ENCODE measurements at places on chromosomes 4 and X. TPM values are rescaled to one million over a fixed set of nuclear protein-coding genes. Genes with fewer than 3 reads are reported as not detected.

- no peak for DNase-seq
Measured at GRCh38 chrX:106987488-106987887, 12.5 kb downstream of the MORC4 start.

DNA sequence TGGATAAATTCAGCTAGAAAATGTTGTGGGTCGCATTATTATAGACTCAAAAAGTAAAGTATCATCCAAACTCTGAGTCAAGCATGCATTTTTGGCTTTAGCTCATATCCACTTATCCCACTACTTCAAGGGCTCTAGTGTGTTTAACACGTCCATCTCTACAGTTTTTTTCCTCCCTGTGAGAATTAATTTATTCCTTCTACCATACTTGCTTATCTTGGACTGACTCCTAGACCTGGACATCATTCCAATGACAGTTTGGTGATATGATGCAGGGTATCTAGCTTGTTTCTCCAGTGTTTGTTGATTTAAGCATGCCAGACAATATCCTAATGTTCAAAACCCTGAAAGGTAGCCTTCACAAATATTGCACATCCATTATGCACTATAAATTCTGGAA lies 1037.1 kb upstream of the INTU start:
- no peak for DNase-seq

DNA sequence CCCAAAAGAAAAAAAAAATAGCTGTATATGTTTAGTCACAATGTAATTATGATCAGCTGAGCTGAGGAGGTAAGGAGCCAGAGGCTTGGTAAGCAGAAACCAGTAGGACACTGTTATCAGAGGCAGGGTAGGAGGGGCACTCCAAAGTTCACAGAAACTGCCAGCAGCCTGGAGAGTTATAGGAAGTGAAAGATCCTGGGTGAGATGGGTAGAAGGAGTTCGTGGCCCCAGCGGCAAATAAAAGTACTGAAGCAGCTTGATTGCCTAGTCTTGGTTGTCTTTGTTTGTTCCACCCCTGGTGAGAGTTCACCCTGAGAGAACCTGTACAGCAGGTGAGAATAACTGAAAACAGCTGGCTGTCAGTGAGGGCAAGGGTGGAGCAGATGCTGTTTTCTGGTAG lies 340.8 kb downstream of the ADGRL3 start:
- DNase-seq: no peak

STK32B gene
- total RNA-seq: 7.8 TPM

DNA sequence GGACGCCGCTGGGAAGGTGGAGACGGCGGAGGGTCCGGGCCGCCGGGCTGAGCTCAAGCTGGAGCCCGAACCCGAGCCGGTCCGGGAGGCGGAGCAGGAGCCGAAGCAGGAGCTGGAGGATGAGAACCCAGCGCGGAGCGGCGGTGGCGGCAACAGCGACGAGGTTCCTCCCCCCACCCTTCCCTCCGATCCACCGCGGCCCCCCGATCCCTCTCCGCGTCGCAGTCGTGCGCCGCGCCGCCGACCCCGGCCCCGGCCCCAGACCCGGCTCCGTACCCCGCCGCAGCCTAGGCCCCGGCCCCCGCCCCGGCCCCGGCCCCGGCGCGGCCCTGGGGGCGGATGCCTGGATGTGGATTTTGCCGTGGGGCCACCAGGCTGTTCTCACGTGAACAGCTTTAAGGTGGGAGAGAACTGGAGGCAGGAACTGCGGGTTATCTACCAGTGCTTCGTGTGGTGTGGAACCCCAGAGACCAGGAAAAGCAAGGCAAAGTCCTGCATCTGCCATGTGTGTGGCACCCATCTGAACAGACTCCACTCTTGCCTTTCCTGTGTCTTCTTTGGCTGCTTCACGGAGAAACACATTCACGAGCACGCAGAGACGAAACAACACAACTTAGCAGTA lies 483 bp downstream of the USP27X start:
- peak; percentile 2 for DNase-seq

Measured in endothelial cell of umbilical vein (primary cell).